ENCODE measurements at places on chromosomes 7 and 10.

DNA sequence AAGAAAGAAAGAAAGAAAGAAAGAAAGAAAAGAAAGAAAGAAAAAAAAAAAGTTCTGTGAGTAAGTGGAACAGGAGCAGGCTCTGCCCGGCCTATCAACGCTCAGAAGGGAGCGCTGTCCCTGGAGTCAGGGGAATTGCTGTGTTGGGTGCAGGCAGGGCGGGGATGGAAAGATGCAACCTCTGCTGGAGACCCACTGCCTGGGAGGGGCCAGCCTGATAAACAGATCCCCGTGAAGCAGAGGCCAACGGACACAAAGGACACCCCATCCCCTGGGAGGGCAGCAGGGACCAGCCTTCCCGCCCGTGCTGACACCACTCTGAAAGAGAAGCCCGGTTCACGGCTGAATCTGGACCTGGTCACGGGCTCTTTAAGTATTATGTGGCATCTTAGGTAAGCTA lies 54.5 kb downstream of the TCERG1L start:
- no peak for DNase-seq

DNA sequence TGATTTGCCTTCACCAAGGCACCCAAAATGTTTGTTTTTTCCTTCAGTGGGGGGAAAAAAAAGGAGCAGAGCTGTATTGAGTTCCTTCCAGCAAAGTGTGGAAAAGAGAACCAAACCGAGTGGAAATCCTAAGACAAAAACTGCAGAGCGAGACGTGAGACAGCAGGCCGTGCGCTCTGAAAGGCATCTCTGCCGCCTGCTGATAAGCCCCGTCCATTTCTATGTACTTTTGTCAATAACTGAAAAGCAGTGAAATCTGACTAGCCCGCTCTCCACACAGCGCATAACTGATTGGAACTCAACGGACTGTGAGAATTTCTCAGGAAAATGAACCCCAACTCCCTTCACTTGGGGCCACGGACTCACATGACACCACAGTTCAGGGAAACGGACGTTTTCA lies 83.2 kb downstream of the COBL start:
- DNase-seq, result no peak

- no peak for DNase-seq
Observed at GRCh38 chr7:128868624-128869137, 6.0 kb downstream of the ATP6V1F start.

GRCh38 chr7:114942446-114943175 lies 20.7 kb downstream of the MDFIC start:
- no peak for DNase-seq

GRCh38 chr10:59538623-59539022 lies 171.0 kb downstream of the SLC16A9 start:
- DNase-seq, result no peak

DNA sequence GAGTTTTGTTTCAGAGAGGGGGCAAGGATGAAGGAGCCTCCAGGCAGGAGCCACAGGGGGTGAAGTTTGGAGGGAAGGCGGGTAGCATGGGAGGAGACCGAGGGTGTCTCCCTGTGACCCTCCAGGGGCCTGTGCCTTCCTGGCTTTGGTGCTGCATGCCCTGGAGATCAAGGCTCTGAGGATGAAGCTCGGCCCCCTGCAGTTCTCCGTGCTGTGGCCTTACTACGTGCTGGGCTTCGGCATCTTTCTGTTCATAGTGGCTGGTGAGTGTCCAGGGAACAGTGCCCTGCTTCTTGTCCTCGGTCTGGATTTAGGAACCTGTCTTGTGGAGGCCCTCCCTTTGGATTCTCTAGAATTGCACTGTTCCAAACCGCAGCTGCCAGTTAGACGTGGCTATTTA lies 9.2 kb upstream of the ZSCAN25 start:
- no peak for DNase-seq

DNA sequence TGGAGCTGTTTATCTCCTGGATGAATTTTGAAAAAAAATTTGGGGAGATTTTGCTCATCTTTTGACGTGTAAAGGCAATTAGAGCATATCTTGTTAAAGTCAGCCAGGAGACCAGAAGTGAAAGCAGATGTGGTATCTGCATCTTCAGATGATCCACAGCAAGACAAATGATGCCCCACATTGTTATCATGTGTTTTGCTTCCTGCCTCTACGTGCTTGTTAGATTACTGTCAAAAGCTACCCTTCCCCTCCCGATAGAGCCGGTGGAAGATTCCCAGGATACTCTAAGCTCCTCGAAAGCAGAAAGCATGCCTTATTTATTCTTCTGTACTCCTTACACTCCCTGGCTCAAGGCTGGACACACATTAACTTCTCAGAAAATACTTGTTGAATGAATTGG lies 12.9 kb downstream of the COL17A1 start:
- DNase-seq, result no peak

- DNase-seq, result no peak
Observed at GRCh38 chr10:110353244-110354119, 48.8 kb upstream of the SMNDC1 start.

DNA sequence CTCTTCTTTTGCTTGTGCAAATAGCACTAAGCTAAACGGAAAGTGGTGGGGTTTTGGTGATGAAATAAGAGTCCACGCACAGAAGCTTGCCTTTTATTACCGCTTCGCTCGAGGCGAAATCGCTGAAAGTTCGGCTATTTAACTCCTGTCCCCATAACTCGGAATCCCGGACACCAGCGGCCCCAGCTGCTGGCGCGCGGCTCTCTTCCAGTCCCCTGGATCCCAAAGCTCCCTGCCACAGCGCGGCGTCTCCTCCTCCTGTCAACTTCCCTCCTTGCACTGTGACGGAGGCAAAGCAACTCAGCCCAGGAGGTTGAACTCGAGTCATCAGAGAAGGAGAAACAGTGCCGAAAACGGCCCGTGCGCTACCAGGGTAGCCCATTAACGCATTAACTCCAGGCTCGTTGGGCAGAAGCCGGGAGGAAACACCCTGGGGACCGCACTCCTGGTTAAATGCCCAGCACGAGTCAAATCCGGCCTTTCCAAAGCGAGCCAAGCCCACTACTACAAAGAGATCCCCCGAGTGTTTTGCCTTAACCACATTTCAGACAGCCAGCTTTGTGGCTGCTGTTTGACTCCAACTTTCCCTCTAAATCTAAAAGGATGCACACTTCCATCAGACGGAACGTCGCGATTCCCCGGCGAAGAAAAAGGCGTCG lies 1.3 kb downstream of the SEMA3D start:
- peak; percentile 82 for DNase-seq

DNA sequence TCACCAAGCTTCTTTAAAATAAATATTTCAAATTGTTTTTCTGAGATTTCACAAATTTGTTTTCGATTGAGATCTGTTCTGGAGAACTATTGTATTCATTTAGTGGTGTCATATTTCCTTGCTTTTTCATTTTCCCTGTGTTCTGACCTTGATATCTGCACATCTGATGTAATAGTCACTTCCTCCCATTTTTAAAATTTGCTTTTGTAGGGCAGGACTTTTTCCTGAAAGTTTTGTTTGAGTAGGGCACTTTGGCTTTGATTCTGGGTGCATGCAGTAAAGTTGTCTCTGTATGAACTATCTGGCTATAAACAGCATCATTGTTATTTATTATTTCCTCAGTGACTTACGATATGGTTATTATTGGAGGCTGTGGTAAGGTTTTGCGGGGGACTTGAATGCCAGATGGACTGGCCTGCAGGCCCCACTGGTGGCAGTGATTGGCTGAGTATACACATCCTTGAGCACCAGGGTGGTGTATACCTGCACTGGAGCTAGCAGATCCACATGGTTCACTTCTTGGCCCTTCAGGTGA lies 83.6 kb downstream of the CSTF2T start:
- no peak for DNase-seq

DNA sequence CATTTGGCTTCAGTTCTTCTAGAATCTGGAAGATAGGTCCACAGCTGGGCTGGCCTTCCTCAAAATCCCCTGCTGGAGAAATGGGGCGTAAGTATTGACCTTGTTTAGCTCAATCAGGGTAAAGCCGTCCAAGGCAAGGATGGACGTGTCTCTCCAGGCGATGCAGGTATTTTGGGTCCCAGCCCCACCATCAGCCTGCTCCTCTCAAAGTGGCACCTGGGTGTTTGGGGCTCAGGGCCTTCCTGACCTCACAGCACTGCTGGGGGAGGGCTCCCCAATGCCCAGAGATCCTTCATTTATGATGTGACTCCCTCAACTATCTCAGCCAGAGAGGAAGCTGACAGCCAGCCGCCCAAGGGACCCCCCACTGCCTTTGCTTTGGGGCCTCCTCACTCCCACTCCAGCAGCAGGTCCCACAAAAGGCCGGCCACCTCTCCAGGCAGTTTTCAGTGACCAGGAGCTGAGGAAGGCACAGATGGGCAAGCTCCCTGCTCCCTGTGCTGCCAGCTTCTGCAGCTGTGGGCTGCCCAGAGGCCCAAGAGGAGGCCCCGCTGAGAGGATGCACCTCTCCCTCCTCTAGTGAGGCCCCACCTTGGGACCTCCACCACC lies 140.0 kb upstream of the TCERG1L start:
- DNase-seq, result no peak

- no peak for DNase-seq
Observed at GRCh38 chr10:133139551-133140065, 20.4 kb upstream of the KNDC1 start.

DNA sequence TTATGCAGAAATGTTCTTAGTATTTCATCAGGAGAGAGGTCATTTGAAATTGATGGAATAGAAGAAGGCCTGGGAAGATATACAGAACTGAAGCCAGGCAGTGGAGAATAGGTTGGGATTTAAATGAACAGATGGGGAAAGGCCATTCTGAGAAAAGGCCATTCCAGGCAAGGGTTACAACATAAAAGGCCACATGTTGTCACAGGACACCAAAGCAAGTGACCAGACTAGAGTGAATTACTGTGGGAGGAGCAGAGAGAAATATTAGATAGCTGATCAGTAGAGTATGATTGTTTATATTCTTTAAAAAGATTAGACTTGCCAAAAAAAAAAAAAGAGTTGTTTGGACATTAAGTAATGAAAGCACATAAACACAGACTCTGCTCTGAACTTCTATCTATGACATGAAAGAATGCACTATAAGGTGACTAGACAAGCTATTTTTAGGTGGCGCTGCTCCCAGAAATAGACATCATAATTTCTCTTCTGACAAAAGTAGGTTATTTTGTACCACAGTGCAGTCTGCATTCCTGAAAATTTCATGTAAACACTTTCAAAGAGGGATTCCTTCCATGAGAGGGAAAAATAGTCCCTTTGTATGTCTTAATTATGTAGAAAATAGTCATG lies 55.2 kb upstream of the DKK1 start:
- no peak for DNase-seq

DNA sequence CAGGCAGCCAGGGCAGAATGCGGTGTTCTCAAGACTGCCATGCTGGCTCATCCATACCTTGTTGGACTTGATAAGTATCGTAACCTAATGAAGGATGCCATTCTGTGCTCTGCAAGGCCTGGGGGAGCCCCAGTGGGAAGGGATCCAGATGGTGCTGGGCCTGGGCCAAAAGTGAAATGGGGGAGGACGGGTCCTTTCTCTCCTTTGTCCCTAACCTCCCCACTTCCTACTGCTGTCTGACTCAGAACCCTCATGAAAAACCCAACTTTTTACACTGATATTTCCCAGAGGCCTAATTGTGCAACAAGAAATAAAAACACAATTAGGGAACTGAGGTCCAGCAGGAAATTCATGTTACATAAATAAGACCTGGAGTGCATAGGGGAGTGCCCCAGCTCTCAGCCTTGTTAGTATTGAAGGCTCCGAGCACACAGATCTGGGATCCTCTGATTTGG lies 193.7 kb upstream of the SVIL start:
- DNase-seq, result no peak

DNA sequence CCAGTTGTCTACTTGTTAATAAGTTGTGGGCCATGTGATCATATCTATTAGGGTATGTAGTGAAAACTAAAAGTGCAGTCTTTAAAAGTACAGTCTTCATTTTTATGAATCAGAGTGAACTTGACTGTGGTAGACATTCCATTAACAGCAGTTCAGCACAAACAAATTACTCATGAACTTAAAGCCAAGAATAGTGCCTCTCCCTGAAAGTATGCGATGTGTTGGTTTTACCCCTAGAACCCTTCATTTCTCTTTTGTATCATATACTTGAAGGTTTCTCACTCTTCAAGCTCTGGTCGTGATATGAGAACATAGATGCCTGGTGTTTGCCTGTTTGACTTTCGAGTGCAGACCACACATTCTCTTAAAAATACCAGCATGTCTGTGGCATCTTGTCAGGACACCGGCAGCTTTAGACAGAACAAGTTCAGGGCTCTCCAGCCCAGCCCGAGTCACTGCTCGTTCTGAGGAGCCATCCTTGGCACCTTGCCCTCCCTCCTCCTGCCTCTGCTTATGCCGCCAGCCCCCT lies 159.3 kb downstream of the LCOR start:
- DNase-seq, result no peak

GRCh38 chr7:12712236-12712635 lies 24.8 kb downstream of the ARL4A start:
- no peak for DNase-seq

DNA sequence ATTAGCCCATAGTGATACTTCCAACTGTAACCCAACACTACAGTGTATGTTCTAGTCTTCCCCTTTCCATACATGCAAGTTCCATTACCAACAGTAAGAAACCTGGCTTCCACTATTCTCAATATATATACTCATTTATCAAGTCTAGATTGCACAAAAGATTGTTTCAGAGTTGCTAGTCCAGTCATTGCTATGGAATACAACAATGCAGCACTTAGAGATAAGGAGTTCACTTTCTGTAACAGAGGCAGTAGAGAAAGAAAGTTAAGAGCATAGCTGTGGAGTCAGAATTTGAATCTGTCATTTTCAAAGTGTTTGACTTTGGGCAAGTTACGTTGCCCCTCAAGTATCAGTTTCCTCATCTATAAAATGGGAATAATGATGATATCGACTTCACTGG lies 90.1 kb downstream of the RTKN2 start:
- DNase-seq, result no peak

DNA sequence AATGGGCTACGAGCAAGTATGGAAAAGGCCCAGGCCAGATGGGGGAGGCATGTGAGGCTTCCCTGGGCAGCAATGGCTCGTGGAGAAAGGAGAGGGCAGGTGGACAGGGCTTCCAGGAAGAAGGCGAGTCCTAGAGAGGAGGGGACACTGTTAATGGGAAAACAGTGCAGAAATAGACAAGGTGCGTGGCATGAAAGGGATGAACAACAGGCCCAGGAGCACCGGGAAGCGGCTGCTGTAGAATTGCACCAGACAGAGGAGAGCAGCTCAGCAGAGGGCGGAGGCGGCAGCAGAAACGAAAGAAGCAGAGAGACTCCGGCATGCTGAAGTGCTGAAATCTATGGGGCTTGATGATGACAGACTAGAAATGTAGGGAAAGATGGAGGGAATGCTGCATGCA lies 102.1 kb downstream of the PIP4K2A start:
- no peak for DNase-seq

DNA sequence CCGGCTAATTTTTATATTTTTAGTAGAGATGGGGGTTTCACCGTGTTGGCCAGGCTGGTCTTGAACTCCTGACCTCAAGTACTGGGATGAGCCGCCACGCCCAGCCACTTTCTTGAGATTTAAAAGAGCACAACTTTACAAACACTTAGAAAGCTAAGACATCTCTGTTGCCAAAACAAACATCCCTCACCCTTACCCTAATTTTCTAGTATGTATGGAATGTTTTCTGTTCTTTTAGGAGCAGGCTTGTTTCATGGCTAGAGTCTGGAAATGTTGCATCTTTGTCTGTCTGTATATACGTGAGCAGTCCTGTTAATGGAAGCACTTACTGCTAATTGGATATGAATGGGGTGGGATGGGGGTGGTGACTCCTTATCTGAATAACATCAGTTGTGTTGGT lies 2.9 kb downstream of the OLAH start:
- DNase-seq, result no peak

- no peak for DNase-seq
Observed at GRCh38 chr7:8135417-8135816, 126.5 kb downstream of the ICA1 start.

GRCh38 chr7:40969641-40970040 lies 733.2 kb downstream of the INHBA start:
- no peak for DNase-seq

Data from hindlimb muscle (tissue), 1 donor.